Substantia nigra (tissue), 51 donors: ENCODE measurements at places on chromosomes 5 and 9.
A peak's percentile ranks its signal among the peaks of the same experiment; 100 is the strongest.

DNA sequence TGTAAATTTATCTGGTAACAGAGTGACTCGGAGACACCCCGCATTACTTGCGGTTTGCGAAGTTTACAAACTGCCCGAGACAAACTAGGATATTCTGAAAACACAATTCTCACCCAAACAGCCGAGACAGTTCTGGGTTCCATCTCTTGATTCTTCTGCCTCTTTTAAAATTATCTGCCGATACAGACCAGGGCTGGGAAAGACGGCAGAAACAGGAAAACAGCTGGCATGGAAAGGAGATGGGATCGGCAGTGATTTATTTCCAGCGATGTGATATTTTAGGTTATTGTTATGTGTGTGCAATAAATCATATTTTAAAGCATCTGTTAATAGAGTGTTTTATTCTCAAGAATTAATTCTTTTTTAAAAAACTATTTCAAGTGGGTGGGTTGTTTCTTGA, 93.3 kb upstream of the LMX1B start:
- no peak for DNase-seq

DNA sequence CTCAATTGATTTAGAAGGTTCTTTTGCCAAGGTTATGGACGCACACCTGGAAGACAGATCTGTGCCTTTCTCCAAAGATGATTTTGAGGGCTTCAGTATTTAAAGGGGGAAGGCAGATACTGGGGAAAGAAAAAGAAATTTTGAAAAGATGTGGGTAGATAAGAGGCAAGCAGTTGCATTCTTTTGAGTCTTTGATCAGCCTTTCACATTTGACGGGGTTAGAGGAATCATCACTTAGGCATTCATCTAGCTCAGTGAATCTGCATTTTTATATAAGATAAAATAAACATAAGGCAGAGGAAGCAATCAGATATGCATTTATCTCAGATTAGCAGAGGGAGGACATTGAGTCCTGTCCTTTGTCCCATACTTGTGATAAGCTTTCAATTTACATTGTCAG, 243.4 kb upstream of the RAI14 start:
- no peak for DNase-seq

DNA sequence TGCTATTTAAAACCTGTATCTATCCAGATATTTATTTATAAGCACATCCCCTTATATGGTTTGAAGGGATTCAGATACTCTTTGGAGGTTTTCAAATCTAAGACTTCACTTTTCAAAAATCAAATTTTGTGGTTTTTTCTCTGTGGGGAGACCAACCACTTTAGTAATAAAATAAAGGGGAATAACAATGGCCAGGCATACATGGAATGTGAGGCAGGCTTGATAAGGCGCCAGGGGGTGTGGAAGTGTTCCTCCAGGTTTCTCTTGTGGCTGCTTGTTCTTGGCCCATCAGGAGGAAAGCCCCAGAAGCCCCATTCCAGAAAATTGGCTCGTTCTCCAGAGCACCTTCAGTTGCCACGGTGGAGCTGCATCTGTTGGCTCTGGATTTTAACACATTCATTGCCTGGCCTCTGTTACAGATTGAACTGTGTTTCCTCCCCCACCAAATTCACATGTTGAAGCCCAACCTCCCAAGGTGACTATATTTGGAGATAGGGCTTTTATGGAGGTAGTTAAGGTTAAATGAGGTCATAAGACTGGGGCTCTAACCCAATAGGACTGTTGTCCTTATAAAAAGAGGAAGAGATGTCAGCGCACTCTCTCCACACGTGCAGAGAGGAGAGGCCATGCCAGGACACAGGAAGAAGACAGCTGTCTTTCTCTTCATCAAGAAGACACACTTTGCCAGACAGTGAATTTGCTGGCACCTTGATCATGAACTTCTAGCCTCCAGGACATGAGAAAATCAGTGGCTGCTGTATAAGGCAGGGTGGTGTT, 195.9 kb downstream of the TMEM38B start:
- DNase-seq, result no peak

DNA sequence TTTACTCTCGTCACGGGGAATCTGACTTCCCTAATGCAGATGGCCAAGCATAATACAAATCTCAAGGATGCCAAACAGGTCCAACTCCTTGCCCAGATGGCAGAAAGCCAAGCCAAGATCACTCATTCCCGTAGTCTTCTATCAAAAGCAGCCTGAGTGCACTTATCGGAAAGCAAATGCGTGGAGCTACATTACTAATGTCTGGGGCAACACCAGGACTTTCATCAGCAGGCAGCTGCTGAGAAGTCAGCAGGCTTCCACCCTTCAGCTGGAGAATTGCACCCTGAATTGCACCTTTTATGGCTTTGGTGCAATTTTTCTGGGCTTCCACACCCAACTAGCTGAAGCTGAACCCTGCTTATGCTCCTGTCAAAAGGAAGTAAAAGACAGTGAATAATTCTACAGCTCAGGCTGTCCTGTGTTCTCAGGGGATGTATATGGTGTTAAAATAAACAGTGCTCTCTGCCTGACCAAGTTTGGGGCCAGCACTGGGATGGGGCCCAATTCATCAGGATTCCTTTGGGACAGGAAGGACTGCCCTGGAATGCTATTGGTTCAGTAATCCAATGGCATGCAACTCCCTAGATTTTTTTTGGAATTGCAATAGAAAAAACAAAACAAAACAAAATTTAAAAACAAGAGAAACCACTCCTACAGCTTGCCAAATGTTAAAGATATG, 92.6 kb downstream of the DPYSL3 start:
- peak; percentile 65 for DNase-seq

GRCh38 chr9:84218322-84218721, 122.2 kb downstream of the SLC28A3 start:
- DNase-seq, result no peak

GRCh38 chr9:127105805-127106465, 16.5 kb downstream of the ANGPTL2 start:
- no peak for DNase-seq
